Activated CD4-positive, alpha-beta memory T cell treated with anti-CD3 and anti-CD28 coated beads, Interleukin-2, amount 10 ng/mL, durations not matched to agents 7 days and 5 days (primary cell): ENCODE measurements at places on chromosomes 5 and 9.

- DNase-seq: no peak
These were observed 226.3 kb upstream of the ZNF608 start for GRCh38 chr5:124972703-124973102.

DNA sequence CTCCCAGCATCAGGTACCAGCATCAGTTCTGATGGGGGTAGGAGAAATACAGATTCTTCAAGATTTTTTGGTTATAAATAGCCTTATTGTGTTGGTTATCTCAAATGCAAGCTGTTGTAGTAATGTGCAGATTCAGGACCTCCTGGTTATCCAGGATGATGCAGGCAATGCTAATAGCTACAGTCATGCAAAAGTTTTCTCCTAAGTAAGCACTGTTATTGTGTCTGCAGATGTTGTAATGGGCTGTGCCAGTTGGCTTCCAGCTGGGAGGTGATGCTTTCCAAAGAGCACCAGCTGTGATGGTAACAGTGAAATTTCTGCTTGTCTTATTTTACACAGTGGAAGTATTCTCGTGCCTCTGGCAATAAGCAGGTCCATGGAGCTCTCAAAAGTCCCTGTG lies 719.2 kb upstream of the CTNND2 start:
- DNase-seq: no peak

- DNase-seq: no peak
These were observed 108.5 kb downstream of the C9orf152 start for GRCh38 chr9:110099236-110100095.

DNA sequence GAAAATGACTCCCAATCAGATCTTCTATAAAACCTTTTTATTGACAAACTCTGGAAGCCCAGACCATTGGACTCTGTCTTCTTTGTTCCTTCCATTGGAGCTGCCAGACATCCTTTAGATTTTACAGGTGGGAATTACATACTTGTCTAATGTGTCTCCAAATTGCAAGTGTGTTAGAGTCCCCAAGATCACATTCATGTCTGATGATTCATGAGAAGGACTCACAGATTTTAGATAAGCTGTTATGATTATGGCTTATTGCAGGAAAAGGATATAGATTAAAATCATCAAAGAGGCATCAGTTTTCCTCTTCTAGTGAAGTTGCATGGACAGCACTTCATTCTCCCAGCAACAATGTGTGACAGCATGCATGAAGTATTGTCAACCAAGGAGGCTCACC lies 70.4 kb downstream of the MUSK start:
- no peak for DNase-seq

- no peak for DNase-seq
These were observed 485 bp upstream of the HABP4 start for GRCh38 chr9:96449523-96449844.

DNA sequence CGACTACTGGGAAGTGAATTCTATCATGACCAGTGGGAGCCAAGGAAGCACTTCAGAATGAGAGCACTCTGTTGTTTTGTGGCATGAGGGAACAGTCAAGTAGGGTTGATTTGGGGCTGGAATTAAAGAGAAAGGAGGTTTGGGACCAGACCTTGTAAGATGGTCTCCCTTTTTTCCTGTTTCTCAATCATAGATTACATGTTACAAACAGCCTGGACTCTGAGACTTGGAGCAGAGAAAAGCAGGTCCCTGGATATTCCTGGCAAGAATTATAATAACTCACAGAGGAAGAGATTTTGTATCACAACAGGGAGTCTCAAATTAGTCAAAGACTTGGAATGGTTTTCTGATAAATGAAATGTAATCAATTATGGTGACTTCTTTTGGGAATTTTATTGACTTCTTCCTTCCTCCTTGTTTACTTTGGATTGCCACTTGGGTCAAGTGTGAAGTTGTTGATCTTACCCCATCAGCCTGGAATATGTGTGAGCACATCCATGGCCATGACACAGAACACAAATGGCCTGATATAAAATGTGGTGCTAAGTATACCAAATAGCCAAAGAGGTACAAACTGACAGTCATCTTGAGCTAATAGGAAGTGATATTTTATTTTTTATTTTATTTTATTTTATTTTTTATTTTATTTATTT lies 131.0 kb upstream of the OSMR start:
- DNase-seq: no peak

GRCh38 chr9:76619197-76619596 lies 145.0 kb upstream of the PCA3 start:
- DNase-seq: no peak

- no peak for DNase-seq
These were observed 133.6 kb upstream of the CDH6 start for GRCh38 chr5:31059889-31060288.

- no peak for DNase-seq
These were observed 835.7 kb downstream of the MAT2B start for GRCh38 chr5:164341056-164341619.
